Endothelial cell of umbilical vein (primary cell): ENCODE measurements at places on chromosomes 6 and 20. TPM values are rescaled to one million over a fixed set of nuclear protein-coding genes. Genes with fewer than 3 reads are reported as not detected.

DNA sequence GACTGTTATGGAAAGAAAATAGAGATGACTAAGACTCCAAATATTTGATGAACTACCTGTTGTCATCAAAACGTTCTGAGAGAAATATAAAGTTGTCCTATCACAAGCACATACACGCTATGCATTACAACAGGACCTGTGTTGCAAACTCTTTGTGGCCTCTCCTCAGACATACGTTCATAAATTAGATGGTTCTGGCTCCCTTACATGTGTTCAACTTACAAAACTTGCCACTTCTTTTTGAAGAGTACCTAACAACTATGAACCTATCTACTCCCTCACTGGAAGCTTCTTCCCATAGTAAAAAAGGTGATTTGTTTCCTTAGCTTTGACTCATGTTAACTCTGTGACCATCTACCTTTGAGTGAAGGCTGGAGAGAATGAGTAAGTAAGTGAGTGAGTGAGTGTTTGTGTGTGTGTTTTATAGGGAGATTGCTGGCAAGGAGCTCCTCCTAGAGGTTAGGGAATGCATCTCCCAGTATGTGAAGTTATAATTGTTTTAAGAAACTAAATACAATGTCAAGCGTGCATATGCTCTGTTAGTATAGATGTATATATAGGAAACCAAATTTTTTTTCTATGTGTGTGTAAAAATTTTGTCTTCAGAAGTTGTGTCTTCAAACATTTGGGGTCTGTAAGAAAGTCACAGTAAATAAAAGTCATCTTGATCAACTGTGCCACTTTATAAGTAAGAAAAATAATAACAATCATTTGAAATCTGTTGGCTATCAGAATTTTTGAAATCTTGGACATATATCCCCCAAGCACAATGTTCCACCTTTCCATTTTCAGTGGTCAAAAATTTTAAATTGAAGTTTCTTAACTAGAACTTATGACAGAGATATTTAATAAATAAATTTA, 1211.1 kb upstream of the GJE1 start:
- H3K4me3 ChIP-seq, result no peak overlapping the region
- H3K27ac ChIP-seq, result no peak overlapping the region
- H3K27me3 ChIP-seq, result no peaks in the 10 kb centered on the region
- no peaks in the 10 kb centered on the region for H3K36me3 ChIP-seq

DNA sequence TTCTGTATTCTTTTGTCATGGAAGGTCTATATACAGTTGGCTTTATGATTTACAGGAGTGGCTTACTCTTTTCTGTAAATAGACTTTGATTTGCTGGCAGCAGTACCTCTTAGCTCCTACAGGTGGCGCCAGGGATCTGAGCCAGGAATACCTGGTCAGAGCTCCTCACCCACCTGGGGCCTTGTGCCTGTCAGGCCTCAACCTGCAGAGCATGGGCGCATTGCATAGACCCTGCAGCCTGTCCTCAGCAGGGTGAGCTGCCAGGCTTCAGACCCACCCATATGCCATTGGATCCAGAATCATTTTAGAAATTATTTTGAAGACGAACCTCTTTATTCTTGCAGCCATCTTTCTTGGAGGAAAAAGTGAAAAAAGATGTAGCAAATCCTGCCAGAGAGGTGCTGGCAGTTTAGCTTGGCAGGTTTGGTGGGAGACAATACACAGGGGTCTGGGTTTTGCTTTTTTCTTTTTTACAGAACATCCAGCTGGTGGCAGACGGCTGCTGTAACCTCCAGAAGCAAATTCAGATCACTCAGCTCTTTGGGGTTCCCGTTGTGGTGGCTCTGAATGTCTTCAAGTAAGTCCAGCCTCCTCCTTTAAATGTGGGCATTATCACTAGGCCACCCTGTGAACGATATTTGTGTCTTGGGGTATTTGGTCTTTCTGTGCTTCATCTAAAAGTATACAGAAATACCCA, 149.1 kb downstream of the MTHFD1L start:
- H3K27ac ChIP-seq, result peak overlapping the region; percentile 90
- H3K4me1 ChIP-seq, result peaks cover 35% of the 10 kb centered on the region
- no peaks in the 10 kb centered on the region for H3K27me3 ChIP-seq
- DNase-seq, result peak; percentile 80

UBD gene
- total RNA-seq, result 0.31 TPM in 1 of 2 replicates, not detected in the other

DNA sequence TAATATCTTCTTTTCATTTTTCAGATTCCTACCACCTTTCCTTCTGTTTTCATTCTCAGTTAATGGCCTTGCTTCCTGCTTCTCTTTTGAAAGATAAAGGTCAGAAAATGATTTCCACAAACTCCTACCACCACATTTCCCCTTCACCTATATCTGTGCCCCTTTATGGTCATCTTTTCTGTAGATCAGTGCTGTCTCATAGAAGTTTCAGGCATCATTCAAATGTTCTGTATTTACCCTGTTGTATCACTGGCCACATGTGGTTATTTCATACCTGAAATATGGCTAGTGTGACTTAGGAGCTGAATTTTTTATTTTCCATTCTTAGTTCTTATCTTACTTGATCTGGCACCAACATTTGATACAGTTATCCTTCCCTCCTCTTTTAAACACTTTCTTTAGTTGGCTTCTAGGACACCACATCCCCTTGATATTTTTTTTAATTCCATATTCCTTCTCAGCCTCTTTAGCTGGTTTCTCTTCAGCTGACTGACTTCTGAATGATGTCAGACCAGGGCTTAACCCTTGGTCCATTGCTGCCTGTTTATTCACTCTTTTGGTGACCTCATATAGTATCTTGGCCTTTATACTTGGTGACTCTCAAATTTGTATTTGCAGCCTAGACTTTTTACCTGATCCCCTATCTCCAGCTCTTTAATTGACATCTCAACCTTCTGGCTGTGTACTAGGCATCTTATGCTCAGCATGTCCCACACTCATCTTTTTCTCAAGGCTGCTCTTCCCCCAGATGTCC, 81.0 kb downstream of the ATRN start:
- DNase-seq, result no peak
- H3K36me3 ChIP-seq, result no peaks in the 10 kb centered on the region
- H3K4me1 ChIP-seq, result no peaks in the 10 kb centered on the region
- H3K4me3 ChIP-seq, result no peak overlapping the region

DNA sequence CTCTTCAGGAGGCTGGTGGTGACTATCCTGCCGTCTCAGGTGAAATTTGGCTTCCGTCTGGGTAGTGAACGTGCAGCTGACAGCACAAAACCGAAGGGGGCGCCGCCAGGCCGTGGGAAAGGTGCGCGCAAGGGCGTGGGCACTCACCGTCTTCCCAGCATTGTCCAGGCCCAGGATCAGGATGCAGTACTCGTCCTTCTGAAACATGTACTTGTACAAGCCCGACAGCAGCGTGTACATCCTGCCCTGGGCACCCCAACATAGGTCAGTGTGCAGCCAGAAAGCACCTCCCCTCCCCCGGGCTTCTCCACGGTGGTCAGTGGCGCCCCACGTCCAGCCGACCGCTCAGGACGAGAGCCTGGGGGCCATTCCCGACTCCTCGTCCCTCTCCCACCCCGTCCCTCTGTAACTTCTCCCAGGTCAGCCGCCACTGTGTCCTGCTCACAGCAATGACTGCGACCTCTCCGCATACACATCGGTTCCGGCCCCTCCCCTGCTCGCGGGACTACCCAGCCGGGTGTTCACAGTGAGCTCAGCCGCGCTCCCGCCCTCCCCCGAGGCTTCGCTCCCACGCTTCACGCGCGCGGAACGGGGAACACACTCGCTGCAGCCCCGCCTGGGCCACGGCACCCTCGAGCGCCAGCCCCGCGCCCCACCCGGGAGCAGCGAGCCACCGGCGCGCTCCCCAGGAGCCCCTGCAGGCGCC, 771 bp downstream of the ARFRP1 start:
- DNase-seq, result peak; percentile 39
- H3K4me3 ChIP-seq, result peak overlapping the region; percentile 70
- no peaks in the 10 kb centered on the region for H3K27me3 ChIP-seq
- H3K36me3 ChIP-seq, result peaks cover 13% of the 10 kb centered on the region
- peaks cover 14% of the 10 kb centered on the region for H3K4me1 ChIP-seq

DNA sequence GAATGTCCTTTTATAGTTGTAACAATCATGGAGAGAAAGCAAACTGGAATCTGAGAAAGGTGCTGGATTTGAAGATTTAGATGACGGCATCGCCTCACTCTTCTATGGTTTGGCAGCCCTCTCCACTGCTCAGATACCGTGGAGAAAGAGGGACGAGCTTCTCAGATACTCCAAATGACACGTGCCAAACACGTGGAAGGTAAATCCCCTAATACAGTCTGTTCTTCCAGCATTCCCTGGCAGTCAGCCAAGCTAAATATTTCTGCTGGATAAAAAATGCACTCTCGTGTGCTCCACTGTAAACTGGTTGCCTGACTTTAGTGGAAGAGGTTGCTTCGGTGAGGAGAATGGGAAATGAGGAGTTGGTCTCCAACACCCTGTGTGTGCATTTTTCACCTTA, 16.7 kb upstream of the PRDM1 start:
- peaks cover 5% of the 10 kb centered on the region for H3K27me3 ChIP-seq
- H3K4me3 ChIP-seq, result no peak overlapping the region
- no peak overlapping the region for H3K27ac ChIP-seq
- peak; percentile 60 for DNase-seq

- DNase-seq, result no peak
- no peak overlapping the region for H3K4me3 ChIP-seq
- no peaks in the 10 kb centered on the region for H3K4me1 ChIP-seq
- no peaks in the 10 kb centered on the region for H3K27me3 ChIP-seq
- no peak overlapping the region for H3K27ac ChIP-seq
Measured at GRCh38 chr6:63213325-63213724, 2.1 kb downstream of the FKBP1C start.

GRCh38 chr6:166281104-166281503, 27.1 kb downstream of the PRR18 start:
- no peaks in the 10 kb centered on the region for H3K36me3 ChIP-seq
- no peak for DNase-seq
- no peak overlapping the region for H3K27ac ChIP-seq
- no peaks in the 10 kb centered on the region for H3K4me1 ChIP-seq

DNA sequence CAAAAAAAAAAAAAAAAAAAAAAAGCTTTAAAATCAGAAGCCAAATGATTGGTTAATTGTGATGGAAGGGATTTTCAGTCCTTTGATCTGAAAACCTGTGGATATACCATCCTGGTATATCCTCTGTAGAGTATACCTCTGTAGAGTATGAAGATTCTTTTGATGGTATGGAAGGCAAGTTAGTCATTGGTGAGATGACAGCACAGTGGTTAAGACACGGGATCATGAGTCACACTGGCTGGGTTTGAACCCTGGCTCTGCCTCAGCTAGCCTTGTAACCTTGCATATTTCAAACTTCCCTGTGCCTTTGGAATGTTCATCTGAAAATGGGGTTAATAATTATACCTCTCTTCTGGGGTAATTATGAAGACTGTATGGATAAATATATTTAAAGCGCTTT, 179.3 kb downstream of the CARMIL1 start:
- DNase-seq, result no peak
- H3K4me3 ChIP-seq, result no peak overlapping the region
- no peaks in the 10 kb centered on the region for H3K36me3 ChIP-seq
- no peak overlapping the region for H3K27ac ChIP-seq
- H3K4me1 ChIP-seq, result no peaks in the 10 kb centered on the region

NSFL1C gene
- total RNA-seq, result 95.7 and 107 TPM in 2 replicates

CENPW gene
- 82.7 and 85.8 TPM in 2 replicates for total RNA-seq

DNA sequence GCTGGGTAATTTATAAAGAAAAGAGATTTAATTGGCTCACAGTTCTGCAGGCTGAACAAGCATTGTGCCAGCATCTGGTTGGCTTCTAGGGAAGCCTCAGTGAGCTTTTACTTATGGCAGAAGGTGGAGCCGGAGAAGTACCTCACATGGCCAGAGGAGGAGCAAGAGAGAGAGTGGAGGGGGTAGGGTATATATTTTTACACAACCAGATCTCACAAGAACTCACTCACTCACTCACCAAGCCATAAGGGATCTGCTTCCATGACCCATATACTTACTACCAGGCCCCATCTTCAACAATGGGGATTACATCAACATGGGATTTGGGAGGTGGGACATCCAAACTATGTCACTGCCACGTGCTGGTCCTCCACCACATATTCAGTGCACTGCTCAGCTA, 152.6 kb upstream of the PRND start:
- H3K36me3 ChIP-seq, result no peaks in the 10 kb centered on the region
- no peak for DNase-seq
- H3K4me3 ChIP-seq, result no peak overlapping the region
- H3K4me1 ChIP-seq, result no peaks in the 10 kb centered on the region
- peaks cover 4% of the 10 kb centered on the region for H3K27me3 ChIP-seq
- H3K27ac ChIP-seq, result no peak overlapping the region
